ENCODE measurements at places on chromosomes 4 and X.

DNA sequence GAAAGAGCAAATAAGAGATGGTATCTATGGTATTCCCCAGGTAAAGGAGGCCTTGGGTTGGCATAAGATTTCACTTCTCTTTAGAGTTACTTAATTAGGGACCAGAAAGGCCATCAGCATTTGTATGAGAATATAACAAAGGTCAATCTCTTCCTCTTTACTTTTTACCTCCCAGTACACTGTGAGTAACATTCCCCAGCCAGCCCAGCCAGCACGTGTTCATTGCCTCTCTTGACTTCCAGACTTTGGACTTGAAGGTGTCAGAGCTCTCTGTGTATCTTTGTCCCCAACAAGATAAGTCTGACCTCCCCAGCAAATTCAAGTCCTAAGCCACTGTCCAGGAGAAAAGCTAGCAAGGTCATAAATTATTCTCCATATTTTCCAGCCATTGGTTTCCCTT lies 110.5 kb downstream of the AR start:
- DNase-seq: no peak

GRCh38 chrX:110173192-110174175 lies 144.4 kb downstream of the AMMECR1 start:
- DNase-seq: no peak

DNA sequence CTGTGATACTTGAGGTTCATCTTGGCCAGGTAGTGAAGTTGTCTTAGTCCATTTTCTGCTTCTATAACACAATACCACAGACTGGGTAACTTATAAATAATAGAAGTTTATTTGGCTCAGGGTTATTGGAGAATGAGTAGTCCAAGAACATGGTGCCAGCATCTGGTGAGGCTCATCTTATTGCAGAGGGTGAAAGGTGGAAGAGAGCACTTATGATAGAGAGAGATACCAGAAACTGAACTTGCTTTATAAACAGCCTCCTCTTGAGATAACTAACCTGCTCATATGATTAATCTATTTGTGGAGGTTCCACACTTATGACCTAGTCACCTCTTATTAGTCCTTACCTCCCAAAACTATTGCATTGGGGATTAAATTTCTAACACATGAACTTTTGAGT lies 1.6 kb downstream of the C4orf51 start:
- DNase-seq: no peak

- no peak for DNase-seq
These were observed 190.7 kb downstream of the ZNF674 start for GRCh38 chrX:46354481-46354880.

DNA sequence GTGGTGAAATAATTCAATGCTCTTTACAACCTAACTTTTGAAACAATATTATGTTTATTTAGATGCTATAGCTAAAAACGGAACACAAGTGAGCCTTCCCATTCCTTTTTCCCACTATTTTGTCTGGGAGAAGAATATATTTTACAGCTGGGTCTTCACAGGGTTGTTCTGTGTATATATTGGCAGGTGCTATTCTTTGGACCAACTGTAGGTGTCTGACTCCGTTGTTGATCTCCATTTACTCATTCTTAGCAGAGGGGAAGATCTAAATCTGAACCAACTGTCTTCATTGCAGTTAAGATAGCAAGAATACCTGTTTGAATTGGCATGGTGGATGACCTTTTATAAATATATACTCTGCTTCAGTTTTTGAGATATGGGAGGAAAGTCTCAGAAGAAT lies 257.4 kb downstream of the CFAP299 start:
- no peak for DNase-seq

DNA sequence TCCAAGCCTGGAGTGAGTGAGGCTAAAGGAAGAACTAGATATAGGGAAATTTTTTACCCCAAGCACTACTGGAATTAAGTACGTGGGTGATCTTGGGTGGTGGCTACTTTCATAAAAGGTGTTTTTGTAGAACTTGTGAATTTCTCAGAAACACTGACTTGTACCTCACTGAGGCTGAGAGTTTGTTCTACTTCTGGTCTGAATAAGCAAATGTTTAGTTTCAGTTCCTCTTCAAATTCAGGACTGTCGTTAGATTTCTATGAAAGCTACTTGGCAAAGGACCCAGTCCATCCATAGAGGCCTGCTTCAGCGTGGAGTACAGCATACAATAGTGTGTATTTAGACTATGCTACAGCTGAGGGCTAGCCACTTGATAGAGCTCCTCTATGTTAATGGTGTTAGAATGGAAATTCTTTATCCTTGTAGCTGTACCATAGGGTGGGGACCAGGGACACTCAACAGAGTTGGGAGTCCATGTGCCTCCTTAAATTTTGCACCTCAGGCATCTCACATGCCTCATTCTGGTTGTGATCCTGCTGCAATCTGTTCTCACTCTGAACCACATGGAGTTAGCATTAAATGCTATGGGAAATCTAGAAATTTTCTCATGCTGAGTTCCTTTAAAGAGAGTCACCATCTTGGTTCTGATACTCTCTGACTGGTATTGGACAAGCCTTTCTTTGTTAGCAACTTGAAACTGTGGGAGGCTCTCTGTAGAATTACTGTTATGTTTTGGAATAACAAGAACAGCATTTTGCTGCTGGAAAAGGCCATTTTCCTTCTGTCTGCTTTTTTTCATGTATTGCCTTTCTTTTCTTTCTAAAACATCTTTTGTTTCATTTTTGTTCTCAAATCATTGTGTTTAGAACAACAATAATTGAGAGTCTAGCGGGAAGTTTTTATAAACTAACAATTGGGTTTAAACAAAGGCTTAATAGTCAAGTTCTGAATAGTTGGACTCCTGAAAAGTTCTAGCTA lies 86.8 kb downstream of the PDGFRA start:
- DNase-seq: no peak

GRCh38 chr4:138216272-138216867 lies 25.8 kb downstream of the SLC7A11 start:
- DNase-seq: no peak

GRCh38 chrX:67780694-67781109 lies 236.9 kb downstream of the AR start:
- no peak for DNase-seq

All from activated effector memory CD4-positive, alpha-beta T cell treated with Interleukin-2 at 50 U/mL for 16 hours (primary cell).